BJ (cell line): ENCODE measurements at places on chromosomes 5 and 9.

DNA sequence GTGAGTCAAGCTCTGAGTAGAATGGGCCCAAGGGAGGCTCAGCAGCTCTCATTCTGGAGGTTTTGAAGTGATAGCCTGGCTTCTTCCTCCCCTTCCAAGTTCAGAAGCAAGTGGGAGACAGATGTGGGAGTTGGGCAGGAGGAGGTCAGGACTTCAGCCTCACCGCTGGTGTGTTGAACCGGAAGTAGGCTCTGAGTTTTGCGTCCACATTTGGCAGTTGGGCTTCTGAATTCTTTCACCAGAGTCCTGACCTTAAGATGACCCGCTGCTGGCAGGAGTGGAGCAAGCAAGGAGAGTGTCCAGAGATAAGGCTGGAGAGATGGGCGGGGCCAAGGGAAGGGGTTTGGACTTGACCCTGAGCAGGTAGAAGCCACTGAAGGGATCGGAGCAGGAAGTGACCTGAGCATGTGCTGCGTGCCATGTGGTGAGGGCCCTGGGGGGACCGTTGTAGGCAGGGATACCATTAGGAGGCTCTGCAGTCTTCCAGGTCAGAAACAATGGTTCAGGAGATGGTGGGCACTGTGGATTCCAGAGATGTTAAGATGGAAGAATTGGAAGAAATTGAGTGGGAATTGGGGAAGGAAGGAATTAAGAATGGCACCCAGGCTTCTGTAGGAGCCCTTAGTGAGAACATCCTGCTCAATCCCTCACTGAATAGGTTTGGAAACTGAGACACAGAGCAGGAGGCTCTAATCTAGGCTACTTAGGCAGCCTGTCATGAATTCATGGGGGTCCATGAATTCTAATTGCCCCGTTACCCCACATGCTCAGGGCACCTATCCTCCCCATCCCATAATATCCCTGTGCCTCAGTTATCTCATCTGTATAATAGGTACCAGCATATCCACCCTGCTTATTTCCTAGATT is 25.9 kb downstream of the GALNT12 start:
- DNase-seq, result no peak

DNA sequence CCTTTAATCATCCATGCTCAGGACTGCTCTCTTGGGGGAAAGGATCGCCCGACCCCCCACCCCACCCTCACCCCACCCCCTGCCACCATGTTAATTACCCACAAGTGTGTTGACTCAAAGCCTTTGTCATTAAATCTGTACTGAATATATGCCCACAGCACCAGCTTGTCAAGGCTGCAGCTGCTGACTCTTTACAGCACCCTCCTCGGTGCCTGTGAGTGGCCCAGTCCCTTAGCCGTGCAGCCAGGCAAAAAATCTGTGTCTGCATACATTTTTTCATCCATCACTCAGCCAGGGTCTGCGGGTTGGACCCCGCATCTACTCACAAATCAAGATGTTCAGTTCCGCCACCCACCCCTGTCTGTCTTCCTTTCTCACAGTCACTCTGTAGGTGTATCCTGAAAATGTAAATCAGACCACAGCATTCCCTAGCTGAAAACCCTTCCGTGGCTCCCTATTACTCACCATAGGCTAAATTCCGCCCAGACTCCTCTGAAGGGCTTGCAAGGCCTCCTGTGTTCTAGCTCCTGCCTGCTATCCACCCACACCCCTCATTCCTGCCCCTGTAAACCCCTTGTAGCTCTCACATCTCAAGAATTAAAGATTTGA is 53.7 kb upstream of the KCNIP1 start:
- DNase-seq, result no peak

DNA sequence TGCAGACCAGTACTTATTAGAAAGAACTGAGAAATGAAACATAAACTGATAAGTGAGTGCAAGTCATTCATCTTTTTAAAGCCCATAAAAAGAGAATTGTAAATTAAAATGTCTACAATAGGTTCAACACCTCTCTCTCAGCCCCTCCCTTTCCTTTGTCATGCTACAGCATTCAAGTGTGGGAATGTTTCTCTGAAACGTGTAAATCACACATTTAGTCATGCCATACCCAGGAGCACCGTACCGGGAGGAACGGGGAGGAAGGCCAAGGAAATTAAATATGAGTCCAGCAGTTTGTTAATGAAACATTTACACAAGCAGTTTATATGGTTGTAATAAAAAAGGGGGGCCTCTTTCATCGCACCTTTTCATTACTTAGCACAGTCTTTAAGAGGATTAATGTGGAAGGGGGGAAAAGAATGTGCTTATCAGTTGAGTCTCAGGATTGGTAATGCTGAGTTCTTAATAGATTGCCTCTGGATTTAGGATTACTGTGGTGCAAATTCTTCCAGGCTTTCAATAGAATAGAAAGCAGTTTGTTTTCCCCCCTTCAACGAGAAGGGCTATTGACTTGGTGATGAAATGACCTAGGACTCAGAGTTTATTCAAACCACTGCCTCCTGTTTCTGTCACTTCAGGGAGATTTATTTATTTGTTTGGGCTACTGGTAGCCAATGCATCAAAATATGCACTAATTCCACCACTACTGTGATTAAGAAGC is 176.0 kb upstream of the ZNF608 start:
- no peak for DNase-seq

DNA sequence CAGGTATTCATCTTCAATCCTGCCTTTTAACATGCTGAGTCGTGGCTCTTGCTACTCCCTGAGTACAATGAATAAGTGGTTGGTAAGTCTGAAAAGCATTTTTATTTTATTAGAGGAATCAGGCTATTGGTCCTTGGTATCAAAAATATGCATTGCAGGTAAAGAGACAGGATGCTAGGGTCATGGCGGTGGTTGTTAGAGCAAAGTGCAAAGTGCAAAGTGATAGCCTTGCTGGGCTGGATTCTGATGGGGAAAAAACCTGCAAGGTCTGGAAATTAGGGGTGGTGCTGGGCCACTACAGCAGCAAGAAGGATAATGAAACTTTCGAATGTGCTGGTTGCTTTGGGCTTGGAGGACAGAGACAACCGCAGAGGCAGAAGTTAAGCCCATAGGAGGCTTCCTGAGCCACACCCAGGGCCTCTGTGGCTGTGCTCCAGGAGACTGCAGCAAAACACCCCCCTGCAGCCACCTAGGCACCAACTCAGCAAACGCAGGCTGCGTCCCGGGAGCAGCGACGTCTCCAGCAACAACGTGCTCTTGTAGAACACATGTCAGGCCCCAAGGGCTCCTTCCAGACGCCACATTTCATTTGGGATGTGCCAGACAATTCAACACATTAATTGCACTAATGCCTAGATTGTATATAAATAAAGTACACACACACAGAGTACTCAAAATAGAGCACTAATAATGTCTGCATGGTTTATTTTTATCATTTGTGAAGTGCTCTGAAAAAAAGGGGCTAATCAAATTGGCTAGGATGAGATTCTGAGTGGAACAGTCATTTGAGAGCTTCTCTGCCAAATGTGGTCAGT is 149.8 kb upstream of the RAPGEF1 start:
- no peak for DNase-seq

- no peak for DNase-seq
These were observed 426.4 kb upstream of the MPDZ start for GRCh38 chr9:13705918-13706317.

DNA sequence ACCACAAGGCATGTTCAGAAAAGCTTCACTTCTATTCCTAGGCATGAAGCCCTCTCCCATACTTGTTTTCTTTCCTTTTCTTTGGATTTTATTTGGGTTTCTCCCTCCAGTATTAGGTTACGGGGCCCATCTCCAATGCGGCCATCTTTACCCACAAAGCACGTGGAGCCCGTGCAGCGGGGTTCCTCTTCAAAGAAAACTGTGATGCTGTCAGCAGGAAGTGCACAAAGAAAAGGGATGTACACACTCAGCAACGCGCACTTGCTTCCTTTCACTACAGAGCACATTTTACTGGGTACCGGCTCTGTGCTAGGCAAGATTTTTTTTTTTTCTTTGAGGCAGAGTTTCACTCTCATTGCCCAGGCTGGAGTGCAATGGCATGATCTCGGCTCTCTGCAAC is 106.6 kb downstream of the COL23A1 start:
- DNase-seq, result no peak

- no peak for DNase-seq
These were observed 5.5 kb downstream of the IL31RA start for GRCh38 chr5:55856516-55857246.

GRCh38 chr9:23822261-23823169 is 3.5 kb downstream of the ELAVL2 start:
- no peak for DNase-seq

- no peak for DNase-seq
These were observed 5.9 kb downstream of the ZDHHC12 start for GRCh38 chr9:128718047-128718446.

GRCh38 chr5:176152191-176152929 is 85.9 kb upstream of the SIMC1 start:
- DNase-seq, result no peak

GRCh38 chr5:3891113-3891512 is 295.5 kb downstream of the IRX1 start:
- DNase-seq, result no peak

- DNase-seq, result no peak
These were observed 30.0 kb upstream of the ADAMTS2 start for GRCh38 chr5:179375236-179375685.

- DNase-seq, result no peak
These were observed 2.9 kb downstream of the NR2F1 start for GRCh38 chr5:93585767-93586385.

- DNase-seq, result no peak
These were observed 163.2 kb downstream of the TRIO start for GRCh38 chr5:14306329-14306815.

GRCh38 chr9:127035423-127035822 is 87.0 kb downstream of the ANGPTL2 start:
- no peak for DNase-seq

GRCh38 chr9:108787690-108788048 is 68.1 kb downstream of the ACTL7B start:
- DNase-seq, result no peak

DNA sequence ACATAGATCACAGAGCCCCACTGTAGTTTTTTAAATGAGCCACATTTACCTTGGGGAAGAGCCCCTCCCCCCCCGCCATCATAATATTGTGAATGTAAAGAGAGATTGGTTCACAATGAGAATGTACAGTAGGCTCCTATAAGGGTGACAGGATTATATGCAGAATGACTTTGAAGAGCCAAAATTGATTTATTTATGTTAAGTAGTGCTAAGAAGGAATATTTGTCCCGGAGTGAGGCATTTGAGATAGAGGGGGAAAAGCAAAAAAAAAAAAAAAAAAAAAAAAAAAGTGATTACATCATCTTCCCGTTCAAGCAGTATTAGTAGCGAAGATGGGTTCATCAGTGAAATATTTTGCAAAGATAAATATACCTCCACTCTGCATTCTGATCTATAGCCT is 73.9 kb downstream of the PIK3R1 start:
- no peak for DNase-seq

- no peak for DNase-seq
These were observed 1.8 kb downstream of the NUDT2 start for GRCh38 chr9:34331196-34331595.

DNA sequence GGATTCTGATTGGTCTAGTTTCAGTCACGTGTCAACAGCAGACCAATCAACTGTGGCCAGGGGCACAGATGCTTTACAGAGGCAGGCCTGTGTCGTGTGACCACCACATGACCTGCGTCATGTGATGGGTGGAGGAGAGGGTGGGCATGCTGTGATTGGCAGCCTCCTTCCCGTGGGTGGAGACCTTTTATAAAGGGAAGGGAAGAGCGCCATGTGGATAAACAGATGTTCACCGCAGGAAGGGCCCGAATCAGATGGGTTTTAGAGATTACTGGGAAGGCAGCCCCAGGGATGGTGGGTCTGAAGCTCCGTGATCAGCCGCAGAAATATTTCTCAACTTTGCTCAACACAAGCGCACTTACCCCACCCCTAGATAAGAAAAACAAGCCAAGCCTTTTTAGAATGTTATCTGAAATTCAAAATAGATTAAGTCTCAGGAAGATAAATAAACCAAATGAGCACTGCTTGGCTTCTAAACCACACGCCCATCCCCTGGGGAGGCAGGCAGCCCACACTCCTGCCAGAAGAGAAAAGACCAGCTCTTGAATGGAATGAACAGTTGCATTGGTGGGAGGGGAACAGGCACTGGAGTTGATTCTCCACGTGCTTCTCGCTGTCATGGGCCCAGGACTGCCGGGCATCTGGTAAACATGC is 43.6 kb downstream of the ROPN1L start:
- DNase-seq, result no peak

DNA sequence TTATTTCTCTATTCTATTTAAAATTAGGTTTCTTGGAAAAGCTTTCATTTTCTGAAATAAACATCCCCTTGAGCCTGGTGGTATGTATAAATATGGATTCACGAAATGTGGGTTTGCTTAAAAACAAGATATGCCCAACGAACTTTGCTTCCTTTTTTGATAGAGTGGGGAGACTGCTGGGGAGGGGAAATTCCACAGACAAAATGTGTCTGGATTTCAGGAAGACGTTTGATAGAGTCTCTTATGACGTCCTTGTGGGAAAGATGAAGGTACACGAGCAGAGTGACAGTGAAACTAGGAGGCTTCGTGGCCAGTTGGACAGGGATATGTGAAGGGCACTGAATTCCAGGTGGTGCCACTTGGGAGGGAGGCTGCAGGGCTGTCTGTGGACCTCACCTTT is 84.5 kb upstream of the RPS23 start:
- DNase-seq, result no peak

DNA sequence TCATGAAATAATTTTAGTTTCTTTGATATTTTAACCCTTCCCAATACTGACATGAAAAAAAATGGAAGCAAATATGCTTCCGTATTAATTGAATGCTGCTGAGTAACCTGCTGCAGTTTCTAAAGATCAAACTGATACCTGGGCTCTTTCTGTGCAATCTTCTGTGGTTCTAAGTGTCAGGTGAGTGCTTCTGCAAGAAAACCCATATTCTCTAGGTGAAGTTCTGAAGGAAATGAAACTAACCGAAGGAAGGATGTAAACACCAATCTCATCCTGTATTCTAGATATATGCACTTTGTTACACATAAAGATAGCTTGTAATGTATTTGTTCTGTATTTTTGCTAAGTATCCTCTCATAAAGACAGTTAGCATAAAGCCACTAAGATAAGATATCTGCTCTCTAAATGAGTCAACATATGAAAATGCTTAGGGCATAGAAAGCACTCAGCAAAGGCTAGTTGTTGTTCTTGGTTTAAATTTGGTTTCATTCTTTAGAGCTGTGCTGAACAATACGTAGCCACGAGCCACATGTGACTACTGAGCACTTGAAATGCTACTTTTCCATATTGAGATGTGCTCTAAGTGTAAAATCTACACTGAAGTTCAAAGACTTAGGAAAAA is 52.0 kb downstream of the ITGA2 start:
- DNase-seq, result no peak

GRCh38 chr9:6942406-6942805 is 184.6 kb downstream of the KDM4C start:
- no peak for DNase-seq
